Trophoblast cell (in vitro differentiated cells and primary cell): ENCODE measurements at places on chromosomes 16 and 17.

DNA sequence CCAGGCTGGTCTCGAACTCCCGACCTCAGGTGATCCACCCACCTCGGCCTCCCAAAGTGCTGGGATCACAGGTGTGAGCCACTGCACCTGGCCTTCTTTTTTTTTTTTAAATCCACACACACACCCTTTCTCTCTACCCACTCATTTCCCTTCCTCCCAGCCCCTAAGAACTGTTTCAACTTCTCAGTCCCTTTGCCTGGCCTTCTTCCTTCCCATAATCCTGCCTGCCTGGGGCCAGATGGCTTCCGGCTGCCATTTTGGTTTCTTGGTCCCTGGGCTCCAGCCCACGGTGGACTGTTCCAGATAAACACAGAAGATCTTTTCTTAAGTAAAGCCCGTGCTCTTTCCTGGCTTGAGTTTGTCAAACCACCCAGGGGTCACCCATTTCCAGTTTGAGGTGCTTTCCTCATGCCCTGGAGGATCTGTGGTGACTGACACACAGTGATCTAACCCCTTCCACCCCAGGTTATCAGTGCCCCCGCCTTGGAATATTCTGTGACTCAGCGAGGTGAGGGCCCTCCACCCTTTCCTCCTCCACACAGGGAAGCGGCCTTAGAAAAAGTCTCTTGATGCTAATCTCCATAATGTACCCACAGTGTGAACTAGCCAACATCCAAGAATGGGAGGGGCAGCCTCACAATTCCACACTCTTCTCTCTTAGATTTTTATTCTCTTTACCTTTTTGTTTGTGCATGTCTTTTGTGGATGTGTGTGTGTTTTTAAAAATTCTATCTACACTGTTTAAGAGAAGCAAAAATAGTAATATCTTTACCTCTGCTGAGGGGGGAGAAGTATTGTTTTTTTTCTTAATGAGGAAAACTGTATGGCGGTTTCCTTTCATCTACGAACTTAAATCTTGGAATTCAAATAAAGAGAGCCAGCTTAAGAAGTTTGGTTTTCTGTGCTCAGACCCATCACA, 60.0 kb downstream of the CRISPLD2 start:
- peaks cover 41% of the 10 kb centered on the region for H3K36me3 ChIP-seq
- peak overlapping the region; percentile 70 for H3K27ac ChIP-seq
- H3K4me3 ChIP-seq = no peak overlapping the region
- H3K4me1 ChIP-seq = peaks cover 21% of the 10 kb centered on the region
- peak; percentile 52 for DNase-seq

DNA sequence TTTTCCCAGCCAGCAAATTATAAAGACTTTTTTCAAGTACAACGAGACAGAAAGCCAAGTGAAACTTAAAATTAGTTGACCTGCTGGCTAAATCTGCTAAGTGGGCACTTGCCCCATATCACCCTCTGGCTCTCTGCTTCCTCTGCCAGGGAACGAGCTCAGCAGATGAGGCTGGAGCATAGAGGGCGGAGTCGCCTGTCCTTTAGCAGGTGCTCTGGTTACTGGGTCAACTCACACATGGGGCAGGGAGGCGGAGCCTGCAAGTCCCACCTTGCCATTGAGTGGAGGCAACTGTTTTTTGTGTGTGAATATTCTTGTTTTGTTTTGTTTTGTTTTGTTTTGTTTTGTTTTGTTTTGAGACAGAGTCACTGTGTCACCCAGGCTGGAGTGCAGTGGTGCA, 62.5 kb downstream of the EMP2 start:
- H3K4me3 ChIP-seq = no peak overlapping the region
- H3K4me1 ChIP-seq = no peaks in the 10 kb centered on the region
- H3K27ac ChIP-seq = no peak overlapping the region
- DNase-seq = no peak
- no peaks in the 10 kb centered on the region for H3K27me3 ChIP-seq

GRCh38 chr16:81723098-81723723, 55.9 kb upstream of the PLCG2 start:
- H3K27ac ChIP-seq = no peak overlapping the region
- DNase-seq = peak; percentile 42
- H3K4me3 ChIP-seq = no peak overlapping the region
- peaks cover 8% of the 10 kb centered on the region for H3K4me1 ChIP-seq

- no peaks in the 10 kb centered on the region for H3K27me3 ChIP-seq
- no peaks in the 10 kb centered on the region for H3K4me1 ChIP-seq
- H3K4me3 ChIP-seq = no peak overlapping the region
- DNase-seq = no peak
Measured at GRCh38 chr16:49019081-49019633, 262.5 kb downstream of the CBLN1 start.

DNA sequence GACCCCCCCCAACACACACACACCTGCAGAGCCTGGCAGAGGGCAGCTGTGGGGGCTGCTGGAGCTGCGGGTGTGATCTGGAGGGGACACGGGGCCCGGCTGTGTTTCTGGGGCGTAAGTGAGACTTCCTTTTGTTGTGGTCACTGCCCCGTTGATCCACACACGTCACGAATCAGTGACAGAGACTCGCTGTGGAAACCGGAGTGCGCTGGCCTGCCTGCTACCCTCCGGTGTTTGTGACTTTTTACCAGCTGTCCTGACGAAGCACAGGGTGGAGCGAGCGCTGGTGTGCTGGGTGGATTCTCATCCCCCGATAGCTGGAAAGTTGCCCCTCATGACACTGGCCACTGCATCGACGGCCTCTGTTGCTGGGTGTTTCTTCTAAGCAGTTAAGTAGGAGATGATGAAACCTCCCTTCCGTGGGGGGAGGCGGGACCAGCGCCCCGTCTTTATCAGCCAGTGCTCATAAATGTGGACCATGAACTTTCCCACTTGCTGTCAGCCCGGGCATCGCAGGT, 2.3 kb downstream of the METRNL start:
- no peak for DNase-seq
- H3K36me3 ChIP-seq = peaks cover 11% of the 10 kb centered on the region
- no peak overlapping the region for H3K27ac ChIP-seq

GRCh38 chr17:39801055-39801454, 63.1 kb downstream of the IKZF3 start:
- DNase-seq = no peak
- H3K4me1 ChIP-seq = no peaks in the 10 kb centered on the region
- H3K36me3 ChIP-seq = no peaks in the 10 kb centered on the region
- no peaks in the 10 kb centered on the region for H3K27me3 ChIP-seq

DNA sequence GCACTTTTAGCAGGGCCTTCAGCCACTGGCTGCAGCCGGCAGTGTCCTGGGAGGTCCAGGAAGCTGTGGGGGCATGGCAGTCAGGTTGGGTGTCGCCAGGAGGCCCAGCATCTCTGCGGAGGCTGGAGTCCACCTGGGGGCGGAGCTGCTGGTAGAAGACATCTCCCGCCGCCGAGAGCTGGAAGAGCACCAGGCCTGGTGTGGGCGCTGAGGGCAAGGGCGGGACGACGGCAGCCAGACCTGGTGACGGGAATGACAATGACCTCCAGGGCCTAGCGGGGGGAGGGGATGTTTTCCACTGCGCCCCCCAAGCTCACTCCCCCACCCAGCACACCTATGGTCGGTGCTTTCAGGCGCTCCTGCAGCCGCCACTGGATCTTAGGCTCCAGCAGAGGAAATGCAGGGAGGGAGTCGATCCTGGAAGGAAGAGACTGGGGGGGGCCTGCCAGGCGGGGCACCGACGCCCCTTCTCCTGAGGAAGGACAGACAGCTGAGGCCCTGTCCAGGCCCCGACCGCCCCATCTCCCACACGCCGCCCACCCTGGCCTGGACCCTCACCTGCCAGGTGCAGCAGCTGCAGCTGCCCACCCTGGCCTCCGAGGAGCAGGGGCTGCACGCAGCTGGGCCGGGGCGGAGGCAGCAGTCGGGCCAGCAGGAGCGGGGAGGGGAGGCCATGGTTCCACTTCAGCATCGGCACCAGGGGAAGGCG, 7.1 kb downstream of the TAF1C start:
- peaks cover 21% of the 10 kb centered on the region for H3K4me1 ChIP-seq
- peaks cover 64% of the 10 kb centered on the region for H3K36me3 ChIP-seq
- no peak overlapping the region for H3K27ac ChIP-seq
- H3K4me3 ChIP-seq = no peak overlapping the region
- no peaks in the 10 kb centered on the region for H3K27me3 ChIP-seq
- no peak for DNase-seq

DNA sequence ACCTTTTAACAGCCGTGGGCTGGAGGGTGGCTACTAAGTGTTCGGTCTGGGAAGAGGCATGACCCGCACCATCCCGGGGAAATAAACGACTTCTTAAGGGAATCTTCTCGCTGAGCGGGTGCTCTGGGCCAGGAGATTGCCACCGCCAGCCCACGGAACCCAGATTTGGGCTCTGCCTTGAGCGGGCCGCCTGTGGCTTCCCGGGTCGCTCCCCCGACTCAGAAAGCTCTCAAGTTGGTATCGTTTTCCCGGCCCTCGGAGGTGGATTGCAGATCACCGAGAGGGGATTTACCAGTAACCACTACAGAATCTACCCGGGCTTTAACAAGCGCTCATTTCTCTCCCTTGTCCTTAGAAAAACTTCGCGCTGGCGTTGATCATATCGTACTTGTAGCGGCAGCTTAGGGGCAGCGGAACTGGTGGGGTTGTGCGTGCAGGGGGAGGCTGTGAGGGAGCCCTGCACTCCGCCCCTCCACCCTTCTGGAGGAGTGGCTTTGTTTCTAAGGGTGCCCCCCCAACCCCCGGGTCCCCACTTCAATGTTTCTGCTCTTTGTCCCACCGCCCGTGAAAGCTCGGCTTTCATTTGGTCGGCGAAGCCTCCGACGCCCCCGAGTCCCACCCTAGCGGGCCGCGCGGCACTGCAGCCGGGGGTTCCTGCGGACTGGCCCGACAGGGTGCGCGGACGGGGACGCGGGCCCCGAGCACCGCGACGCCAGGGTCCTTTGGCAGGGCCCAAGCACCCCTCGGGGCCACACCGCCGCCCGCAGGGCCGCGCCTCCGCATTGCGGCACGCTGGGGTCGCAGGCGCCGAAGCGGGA, 3.6 kb upstream of the CBX4 start:
- H3K36me3 ChIP-seq = no peaks in the 10 kb centered on the region
- H3K4me3 ChIP-seq = no peak overlapping the region
- H3K27me3 ChIP-seq = peaks cover 59% of the 10 kb centered on the region
- DNase-seq = no peak
- no peak overlapping the region for H3K27ac ChIP-seq

DNA sequence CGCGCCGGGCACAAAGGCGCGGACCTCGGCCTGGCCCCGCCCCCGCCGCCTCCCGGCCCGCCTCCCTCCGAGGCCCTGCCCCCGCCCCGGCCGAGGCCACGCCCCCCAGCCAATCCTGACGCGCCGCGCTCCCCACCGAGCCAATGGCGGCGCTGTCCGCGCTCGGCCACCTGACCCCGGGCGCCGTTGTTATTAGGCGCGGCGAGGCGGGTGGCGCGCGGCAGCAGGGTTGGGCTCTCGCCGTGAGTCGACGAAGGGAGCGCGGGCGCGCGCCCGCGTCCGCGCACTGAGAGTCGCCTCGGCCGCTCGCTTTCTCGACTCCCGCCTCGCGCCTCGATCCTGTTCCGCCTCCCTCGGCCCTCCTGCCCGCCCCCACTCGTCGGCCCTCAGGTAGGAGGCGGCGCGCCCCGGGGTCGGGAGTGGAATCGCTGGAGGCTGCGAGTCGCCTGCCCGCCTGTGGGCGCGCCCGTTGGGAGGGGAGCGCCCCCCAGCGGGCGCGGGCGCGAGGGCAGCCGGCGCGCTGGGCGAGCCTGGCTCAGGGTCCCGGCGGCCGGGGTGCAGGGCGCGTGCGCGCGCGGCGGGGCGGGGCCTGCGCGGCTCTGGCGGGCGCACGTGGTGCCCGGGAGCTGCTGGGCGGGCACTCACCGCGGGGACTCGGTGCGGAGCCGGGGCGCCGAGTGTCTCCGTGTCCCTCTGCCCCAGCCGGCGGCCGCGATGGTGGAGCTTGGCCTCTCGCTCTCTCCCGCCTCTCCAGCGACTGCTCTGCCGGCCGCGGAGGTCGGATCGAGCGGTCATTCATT, 405 bp upstream of the CBLN1 start:
- DNase-seq = peak; percentile 8
- H3K36me3 ChIP-seq = no peaks in the 10 kb centered on the region
- H3K27me3 ChIP-seq = peaks cover 68% of the 10 kb centered on the region
- no peak overlapping the region for H3K27ac ChIP-seq
- peaks cover 16% of the 10 kb centered on the region for H3K4me1 ChIP-seq

GRCh38 chr17:29595107-29595942, 2.4 kb downstream of the ANKRD13B start:
- peaks cover 21% of the 10 kb centered on the region for H3K4me1 ChIP-seq
- peaks cover 9% of the 10 kb centered on the region for H3K27me3 ChIP-seq
- no peak for DNase-seq
- no peak overlapping the region for H3K4me3 ChIP-seq
- no peak overlapping the region for H3K27ac ChIP-seq

GRCh38 chr16:647173-647902, 1.8 kb upstream of the WDR90 start:
- peaks cover 15% of the 10 kb centered on the region for H3K4me1 ChIP-seq
- no peak for DNase-seq
- no peak overlapping the region for H3K27ac ChIP-seq
- peaks cover 9% of the 10 kb centered on the region for H3K36me3 ChIP-seq

DNA sequence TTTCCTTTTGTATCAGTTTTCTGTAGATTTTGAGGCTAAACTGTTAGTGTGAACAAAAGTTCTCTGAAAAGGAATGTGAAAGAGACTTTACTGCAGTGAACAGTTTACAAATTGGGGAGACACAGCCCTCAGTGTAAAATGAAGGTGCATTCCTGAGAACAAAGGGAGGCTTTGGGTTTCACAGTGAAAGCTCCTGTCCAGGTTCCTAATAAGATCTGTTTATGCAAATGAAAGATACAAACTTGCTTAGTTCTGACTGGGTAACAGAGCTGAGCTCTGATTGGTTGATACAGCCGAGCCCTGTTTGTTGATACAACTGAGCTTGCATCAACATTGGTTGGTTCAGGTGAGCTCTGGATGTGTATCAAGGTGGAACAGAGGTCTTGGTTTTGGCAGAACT, 8.3 kb upstream of the CDRT15 start:
- DNase-seq = no peak
- H3K27ac ChIP-seq = no peak overlapping the region
- H3K36me3 ChIP-seq = no peaks in the 10 kb centered on the region
- H3K4me1 ChIP-seq = no peaks in the 10 kb centered on the region
- H3K27me3 ChIP-seq = no peaks in the 10 kb centered on the region
